Activated gamma-delta T cell (primary cell): ENCODE measurements at places on chromosomes 6 and 20.

GRCh38 chr6:52509281-52510212 lies 67.3 kb downstream of the TRAM2 start:
- no peak for DNase-seq

- no peak for DNase-seq
Observed at GRCh38 chr6:167349631-167350274, 24.9 kb downstream of the TTLL2 start.

DNA sequence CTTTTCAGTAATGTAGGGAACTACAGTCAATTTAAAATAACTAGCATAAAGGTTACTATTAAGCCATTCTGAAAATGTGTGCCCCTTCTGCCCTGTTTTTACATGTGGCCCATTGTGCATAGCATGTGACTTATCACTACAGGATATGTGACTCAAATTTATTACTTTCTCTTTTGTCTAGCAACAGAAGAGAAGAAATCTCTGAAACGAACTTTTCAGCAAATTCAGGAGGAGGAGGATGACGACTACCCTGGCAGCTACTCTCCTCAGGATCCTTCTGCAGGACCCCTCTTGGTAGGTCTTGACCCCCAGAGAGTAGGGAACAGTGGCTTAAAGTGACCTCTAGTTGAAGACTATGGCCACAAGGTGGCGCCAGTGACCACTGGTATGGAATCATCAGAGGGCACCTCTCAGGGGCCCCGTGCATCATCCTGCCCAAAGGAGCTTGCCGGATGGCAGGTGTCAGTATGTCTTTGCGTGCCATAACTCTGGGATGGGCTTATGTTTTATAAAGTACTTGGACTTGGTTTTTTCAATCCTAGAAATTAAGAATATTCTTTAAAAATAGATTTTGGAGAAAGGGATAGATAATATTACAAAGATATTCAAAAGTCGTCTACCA lies 23.9 kb downstream of the RPRD1B start:
- no peak for DNase-seq

DNA sequence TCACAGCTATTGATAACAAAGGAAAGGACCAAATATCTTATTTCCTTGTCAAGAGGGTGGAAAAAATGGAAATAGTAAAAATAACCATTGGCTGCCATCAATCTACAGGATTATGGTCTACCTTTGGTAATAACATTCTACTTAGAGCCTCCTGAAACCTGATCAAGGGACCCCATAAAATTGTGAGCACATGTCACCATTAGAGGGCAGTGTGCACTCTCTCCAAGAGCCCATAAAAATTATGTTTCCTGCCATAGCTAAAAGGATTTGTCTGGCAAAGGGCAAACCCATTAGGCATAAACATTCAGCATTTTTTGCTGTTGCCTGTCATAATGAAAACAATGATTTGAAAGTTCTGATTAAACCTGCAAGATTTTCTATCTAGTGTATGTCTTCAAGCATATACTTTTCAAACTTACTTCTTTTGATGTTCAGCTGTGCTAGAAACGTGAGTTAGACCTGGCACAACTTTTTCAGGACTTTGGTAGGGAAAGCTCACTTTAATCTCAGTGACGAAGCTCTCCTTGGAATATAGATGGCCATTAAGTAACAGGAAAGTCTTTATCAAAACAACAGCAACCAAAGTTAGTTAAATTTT lies 120.7 kb upstream of the ZFP64 start:
- no peak for DNase-seq

DNA sequence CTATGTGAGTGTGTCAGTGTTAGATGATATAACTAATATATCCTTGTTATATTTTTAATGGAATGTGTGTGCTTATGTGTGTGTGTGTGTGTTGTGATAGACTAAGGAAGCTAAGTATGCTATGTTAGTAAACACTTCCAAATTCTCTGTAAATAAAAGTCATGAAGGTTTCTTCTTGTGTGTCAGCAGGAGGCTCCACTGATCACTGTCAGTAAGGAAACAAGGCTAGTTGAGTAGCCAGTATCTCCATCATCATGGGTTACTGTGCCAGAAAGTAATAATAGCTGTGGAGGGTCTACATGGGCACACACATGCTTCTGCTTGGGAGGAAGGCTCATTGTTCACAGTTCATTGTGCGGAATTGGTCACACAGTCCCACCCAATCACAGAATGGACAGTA lies 302.8 kb upstream of the RNF217 start:
- DNase-seq, result no peak

- no peak for DNase-seq
Observed at GRCh38 chr20:5150226-5151076, 23.6 kb downstream of the CDS2 start.

DNA sequence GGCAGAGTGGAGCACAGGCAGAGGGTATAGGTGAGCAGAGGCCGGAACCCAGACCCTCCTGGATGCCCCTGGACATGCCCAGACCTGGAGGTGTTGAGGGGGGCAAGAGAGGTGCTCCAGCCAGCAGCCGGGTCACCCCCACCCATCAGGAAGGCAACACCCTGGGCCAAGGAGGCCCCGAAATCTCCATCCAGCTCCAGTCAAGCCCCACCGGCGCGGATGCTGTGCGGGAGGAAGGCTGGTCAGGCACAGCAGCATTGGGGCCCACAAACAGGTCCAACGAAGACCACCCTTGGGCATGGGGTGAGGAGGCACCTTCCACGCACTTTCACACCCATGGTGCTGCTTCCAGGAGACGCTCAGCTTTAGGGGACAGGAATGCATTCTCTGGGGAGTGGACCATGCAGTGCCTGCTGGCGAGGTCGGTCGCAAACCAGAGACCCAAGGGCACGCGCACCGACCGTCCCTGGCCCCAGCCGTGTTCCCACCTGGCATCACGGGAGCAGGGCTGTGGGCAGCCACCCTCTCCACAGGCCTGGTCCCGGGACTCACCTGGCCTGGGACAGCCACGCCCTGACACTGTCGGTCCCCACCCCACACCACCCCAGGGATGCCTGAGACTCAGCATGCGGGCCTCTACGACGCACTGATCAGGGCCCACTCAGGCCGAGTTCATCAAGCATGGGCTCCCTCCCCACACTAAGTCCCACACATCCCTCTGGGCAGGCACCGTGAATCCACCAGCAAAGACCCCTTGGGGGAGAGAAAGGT lies 43.6 kb upstream of the ZBP1 start:
- DNase-seq, result no peak

DNA sequence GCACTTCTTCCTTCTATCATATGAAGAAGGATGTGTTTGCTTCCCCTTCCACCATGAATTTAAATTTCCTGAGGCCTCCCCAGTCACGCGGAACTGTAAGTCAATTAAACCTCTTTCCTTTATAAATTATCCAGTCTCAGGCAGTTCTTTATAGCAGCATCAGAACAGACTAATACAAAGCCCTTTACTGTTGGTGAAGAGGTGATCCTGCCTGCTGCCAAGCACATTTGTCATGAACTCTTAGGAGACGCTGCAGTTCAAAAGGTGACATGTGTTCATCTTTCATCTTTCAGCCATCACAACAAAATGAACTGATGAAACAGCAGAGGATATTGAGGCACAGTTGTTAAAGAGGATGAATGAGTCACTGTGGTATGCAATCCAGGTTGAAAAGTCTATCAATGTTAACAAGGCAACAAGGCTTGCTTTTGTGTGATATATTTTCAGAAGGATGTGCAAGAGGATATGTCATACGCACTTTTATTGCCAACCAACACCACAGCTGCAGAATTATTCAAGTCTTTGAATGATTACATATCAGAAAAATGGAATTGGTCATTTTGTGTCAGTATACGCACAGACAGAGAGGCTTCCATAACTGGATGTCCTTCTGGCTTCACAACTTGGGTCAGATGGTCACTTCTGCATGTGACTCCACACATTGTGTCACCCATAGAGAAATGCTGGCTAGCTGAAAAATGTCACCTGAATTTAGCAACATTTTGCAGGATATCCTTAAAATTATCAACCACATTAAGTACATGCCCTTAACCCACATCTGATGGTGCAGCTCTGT lies 52.4 kb upstream of the PLN start:
- DNase-seq, result no peak

GRCh38 chr20:58018590-58018989 lies 209.9 kb downstream of the ANKRD60 start:
- no peak for DNase-seq

DNA sequence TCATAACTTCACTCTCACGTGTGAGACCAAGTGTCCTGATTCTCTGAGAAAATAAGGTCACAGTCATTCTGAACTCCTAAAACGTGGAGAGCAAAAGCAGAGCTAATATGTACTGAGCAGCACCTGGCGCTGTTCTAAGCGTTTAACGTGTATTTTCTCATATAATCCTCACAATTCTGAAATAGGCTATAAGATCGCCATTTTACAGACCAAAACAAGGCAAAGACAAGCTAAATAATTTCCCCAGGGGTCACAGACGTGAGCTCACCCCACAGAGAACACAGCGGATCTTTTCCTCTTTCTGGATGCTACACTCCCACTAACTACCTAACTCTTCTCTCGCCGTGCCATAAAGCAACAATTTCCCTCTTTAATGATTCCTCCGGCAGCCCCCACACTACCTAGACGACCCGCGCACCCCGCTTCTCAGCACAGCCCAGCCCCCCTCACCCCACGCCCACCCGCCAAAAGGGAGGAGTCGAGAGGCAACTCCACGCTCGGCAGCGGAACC lies 636 bp downstream of the SUPT3H start:
- no peak for DNase-seq

DNA sequence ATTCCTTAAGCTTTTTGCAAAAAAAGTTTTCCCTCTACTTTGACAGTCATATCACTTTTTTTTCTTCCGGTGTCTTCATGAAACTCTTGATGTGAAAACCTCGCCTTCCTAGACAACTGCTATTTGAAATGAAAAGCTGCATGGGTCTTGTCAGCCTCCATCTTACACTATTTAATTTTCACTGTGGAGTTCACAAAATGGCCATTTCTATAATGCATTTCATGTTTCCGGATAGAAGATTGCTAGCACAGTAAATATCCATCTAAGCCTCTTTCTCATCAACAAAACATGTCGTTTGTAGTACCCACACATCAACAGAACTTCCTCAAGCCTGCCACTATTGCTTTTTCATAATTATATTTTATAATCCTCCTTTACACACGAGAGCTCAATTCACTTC lies 204.9 kb upstream of the ID4 start:
- DNase-seq, result no peak

GRCh38 chr6:142653710-142654420 lies 291.1 kb downstream of the HIVEP2 start:
- DNase-seq, result no peak

- DNase-seq, result no peak
Observed at GRCh38 chr6:80689716-80690395, 583.4 kb downstream of the BCKDHB start.

GRCh38 chr6:43853066-43853650 lies 83.1 kb downstream of the VEGFA start:
- no peak for DNase-seq

- DNase-seq, result no peak
Observed at GRCh38 chr20:42553374-42553773, 636.3 kb downstream of the PTPRT start.

GRCh38 chr6:134921276-134921675 lies 28.6 kb downstream of the ALDH8A1 start:
- DNase-seq, result no peak

GRCh38 chr6:137432054-137432611 lies 62.1 kb downstream of the OLIG3 start:
- DNase-seq, result no peak

- no peak for DNase-seq
Observed at GRCh38 chr20:36366623-36367369, 60.7 kb downstream of the DLGAP4 start.
